ENCODE measurements at places on chromosomes 12 and 14.

DNA sequence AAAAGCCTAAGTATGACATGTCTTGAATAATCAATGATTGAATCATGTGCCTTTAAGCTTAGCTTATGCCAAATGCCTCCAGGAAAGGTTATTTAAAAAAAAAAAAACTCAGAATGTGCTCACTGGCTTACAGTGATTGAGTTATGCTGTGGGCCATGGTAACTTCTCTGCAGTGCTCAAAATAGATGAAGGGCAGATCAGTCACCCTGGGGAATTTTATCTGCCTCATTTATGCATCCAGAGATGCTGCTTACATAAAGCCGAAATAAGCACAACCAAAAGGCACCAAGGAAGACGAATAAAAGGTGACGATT lies 118.7 kb upstream of the MDM1 start:
- DNase-seq: no peak

DNA sequence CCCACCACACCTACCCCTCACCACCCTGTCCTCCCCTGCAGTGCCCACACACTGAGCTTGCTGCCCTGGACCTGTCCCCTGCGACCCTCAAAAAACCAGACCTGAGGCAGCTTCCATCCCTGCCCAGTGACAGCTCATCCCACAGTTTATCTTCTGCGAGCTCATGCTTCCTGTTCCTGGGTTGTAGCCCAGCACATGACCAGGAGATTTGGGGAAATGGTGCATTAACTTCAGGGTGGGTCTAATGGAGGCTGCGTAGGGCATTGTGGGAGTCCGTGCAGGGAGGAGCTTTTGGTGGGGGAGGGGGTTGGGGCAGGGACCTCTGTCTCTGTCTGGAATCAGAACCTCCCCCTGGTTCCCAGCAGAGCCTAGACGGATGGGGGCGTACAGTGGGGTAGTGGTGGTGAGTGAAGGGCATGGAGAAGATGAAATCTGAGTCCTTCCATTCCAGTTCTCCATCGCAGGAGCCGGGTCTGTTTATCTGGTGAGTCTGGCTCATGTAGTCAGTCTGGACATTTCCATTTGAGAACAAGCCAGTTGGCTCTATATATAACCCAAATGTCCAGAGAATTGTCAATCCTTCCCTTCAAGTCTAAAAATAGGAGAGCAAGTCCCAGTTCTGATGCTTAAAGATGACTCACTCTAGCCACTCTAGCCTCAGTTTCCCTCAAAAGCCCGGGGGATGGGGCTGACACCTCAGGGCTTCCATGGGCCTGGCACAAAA lies 270.9 kb downstream of the CACNA1C start:
- no peak for DNase-seq

DNA sequence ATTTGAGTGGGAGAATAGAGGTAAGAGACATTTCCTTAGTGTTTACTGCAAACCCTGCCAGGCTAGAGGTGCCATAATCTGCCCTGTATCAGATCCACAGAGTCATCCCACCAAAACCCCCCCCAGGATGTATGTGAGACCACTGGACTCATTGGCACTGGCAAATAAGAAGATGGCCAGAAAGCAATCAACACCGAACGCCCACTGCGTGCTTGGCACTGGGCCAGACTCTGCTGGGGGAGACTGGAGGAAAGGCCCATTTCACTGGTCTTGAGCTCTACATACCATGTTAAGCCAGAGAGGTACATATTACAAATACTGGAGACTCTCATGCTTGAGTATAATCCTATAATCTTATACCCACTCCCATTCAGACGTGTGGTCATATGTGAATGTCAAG lies 44.0 kb downstream of the SMUG1 start:
- DNase-seq: no peak

DNA sequence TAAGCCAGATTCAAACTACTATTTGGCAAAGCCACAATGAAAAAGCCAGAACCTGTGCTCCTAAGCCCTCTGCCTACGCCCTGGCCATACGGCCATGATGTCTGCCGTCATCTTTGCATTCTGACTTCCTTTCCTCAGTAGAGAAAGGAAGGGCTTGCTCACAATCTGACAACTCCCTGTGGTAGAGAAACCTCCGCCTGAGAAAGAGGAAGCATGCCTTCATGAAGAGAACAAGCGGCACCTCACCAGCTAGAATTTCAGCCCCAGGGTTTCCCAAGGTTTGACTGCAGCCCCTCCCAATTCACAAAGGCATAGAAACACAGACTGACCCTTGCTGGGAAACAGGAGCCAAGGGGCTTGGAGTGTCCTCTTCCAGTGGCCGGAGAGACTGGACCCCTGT lies 25.7 kb downstream of the TEP1 start:
- DNase-seq: no peak

DNA sequence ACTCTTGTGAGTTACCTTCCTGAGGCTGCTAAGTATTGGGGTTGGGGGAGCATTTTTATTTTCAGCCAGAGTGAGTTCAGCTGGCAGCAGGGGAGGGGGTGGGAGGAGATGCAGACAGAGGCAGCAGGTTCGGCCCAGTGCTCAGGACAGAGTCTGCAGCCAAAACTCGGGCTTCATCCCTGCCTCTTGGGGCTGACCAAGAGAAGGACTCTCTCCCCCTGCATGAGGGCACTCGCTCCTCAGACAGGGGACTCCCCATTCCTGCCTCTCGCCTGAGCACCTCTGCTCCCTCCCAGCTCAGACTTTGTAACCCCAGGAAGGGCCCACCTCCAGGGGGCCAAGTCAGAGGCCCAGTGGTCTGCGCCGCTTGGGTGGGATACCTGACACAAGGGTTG lies 1.1 kb upstream of the AKT1 start:
- no peak for DNase-seq

GRCh38 chr12:16048511-16048910 lies 137.4 kb downstream of the DERA start:
- no peak for DNase-seq

- no peak for DNase-seq
These were observed 15.7 kb upstream of the HMGA2 start for GRCh38 chr12:65808580-65808979.

- DNase-seq: peak; percentile 84
These were observed 7.7 kb upstream of the RACGAP1 start for GRCh38 chr12:50032854-50033581.

DNA sequence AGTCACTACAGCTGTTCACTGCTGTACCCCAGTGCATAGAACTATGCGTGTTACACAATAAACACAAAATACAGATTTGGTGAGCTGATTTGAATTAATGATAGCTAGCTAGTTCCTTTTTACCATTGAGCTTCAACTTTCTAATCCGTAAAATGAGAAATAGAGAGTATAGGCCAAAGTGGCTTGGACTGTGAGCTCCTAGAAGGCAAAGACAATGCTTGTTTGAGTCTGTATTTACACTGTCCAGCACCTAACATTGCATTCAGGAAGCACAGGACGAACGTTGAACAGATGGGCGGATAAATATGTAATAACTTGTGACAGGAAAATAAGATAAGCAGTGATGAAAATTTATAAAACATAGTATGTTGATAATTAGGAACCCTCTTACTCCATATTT lies 31.5 kb downstream of the SLC17A8 start:
- DNase-seq: no peak

DNA sequence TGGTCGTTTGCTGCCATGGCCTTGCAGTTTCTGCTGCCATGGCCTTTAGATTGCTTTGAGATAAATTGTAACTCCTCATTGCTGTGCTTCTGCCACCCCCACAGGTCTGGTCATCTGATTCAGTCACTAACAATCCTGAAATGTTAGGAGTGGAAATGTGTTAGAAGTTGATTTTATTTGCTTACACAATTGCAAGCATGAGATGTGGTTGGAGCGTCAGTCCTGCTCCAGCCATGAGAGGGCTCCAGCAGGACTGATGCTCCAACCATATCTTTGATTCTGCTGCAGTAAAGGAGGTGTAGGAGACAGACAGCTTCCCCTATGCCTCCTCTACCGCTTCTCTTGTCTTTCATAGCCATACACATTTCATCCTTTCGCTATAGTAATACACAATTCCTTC lies 226.8 kb upstream of the RGS6 start:
- no peak for DNase-seq

DNA sequence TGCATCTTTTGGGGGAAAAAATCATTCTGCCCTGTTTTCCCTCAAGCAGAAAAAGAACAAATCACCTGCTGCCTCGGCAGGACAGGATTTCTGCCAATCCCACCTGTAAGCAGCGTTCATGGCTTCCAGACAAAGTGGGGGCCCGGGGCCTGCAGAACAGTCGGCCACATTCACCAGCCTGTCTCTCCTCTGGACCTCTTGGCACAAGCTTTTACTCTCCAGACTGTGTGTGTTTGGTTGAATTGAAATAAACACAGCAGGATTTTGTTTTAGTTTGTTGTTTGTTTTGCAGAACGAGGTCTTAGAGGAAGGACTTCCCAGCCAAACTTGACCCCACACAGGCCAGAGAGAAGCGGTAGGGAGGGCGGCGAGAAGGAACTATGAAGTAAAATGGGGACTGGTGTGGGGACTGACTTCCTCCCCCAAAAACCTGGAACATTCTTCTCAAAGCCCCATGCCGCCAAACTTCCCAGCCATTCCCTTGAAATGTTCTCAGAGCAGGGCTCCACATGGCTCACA lies 41.7 kb upstream of the FOS start:
- DNase-seq: no peak

DNA sequence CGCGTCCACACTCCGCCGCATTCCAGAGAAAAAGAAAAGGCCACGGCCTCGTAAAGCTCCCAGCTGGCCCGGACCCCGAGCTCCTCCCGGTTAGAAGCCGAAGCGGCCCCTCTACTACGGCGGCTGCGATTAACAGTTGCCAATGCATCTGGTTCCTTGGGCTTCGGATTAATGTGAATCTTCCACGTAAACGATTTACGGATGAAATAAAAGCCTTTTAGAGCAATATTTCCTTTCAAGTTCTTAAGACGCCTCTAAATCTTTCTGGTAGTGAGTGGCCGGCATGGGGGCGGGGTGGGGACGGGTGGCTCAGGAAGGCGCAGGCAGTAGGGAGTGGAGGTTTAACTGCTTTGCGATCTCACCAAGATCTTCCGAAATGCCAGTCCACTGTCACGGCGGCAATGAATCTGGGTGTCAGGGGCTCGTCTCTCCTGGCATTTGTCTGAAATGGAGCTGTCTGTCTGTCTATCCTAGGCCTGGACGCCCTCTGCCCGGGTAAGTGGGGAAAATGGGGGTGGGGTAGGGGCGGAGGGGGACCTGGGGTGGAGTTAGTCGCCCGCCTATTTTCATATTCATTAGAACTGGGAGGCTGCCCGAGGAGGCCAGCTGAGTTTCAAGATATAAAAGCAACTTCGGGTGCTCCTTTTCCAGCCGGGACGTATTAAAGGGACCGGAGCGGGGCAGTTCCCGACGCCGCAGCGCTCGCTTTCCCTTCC lies 413 bp upstream of the ALX1 start:
- no peak for DNase-seq

GRCh38 chr14:90661866-90662265 lies 154.4 kb downstream of the TTC7B start:
- DNase-seq: no peak

DNA sequence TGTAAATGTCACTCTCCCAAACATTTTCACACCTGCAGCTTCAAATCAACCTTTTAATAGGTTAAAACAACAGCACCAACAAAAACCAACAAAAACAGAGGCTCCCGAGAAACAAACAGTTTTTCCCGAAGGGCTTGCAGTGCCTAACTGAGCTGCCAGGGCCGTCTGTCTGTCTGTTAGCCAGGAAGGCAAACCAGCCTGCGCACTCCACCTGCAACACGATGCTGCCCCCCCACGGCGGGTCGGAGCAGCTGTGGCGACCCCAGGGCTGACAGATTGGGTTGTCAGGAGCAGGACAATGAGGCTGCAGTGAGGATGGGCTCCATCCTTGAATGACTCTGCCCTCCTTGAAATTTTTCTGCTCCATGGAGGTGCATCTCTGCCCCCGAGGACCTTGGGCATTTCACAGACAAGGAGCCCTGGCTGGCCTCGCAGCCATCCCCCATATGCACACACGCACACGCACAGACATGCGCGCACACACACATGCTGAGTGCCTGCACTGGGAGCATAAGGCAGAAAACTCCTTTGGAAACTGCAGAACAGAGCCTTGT lies 2.6 kb downstream of the RTL1 start:
- DNase-seq: no peak

- no peak for DNase-seq
These were observed 220.2 kb upstream of the CPNE8 start for GRCh38 chr12:39125566-39125965.

DNA sequence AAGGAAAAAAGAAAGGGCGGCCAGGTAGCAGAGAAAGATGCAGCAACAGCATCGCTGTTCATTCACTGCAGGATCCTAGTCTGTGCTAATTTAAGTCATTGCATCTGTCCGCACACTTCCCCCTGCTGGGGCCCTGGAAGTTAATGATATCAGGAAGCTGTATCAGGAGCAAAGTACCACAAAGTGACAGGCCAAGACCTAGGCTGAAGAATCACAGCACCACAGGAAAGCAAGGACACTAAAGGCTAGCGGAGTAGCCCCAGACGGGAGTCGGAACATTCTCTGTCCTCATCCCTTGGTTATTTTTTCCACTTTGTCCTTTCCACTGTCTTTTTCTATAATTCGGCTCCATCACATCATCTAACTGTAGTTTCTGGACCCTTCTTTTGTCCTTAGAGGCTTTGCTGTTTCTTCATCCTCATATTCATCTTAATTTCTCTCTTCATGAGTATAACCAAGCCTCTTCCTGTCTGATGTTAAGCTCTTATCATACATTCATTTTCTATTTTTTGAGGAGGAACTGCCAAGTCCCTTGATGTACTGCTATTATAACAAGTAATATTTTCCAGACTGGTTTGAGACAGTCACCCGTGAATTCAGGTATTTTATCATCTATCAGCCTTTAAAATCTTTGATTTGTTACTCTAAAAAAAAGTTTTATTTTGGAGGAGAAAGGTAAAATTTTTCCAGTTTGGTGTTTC lies 28.3 kb downstream of the DUSP16 start:
- no peak for DNase-seq

DNA sequence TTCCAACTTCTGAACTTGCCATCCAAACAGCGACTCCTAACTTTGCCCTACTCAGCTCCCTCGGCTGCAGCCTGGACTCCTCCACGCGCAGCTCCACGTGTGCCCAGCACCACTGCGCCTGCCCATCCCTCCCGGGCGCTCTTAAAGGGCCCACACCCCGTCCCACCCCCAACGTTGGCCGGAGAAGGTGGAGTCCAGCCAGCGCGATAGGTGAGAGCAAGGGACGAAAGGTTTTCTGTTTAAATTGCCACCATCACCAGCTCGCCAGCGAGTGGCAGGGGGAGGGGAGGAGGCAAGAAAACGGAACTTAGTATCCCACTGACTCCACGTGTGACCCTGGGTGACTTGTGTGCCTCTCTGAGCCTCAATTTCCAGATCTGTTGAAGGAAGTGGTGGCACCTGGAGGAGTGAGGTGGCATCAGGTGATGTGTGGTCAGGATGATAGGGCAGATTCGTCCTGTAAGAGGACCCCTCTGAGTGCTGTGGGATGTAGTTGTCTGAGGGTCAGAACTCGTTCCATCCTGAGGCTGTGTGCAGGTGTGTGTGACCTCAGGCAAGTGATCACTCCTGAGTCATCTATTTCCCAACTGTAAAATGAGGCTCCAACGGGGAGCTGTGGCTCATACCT lies 59.7 kb downstream of the TRPV4 start:
- DNase-seq: no peak

DNA sequence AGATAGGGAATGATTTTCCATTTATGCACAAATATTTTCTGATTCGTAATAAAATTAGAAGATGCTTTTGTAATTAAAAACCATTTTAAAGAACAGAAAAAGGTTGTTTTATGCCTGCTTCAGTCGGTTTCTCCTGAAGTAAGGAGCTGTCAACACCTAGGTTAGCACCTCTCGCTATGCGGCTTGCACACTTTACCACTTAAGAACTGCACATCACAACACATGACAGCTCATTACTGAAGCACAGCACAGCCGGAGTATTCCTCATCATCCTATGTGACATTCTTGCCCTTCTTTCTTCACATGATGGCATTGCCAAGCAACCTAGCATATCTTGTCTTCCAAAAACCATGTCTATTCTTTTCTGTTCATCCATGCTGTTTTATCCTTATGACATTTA lies 5.4 kb upstream of the WIF1 start:
- no peak for DNase-seq

Data from bone marrow (tissue), 2 donors.